ENCODE measurements at places on chromosomes 2 and 18.

DNA sequence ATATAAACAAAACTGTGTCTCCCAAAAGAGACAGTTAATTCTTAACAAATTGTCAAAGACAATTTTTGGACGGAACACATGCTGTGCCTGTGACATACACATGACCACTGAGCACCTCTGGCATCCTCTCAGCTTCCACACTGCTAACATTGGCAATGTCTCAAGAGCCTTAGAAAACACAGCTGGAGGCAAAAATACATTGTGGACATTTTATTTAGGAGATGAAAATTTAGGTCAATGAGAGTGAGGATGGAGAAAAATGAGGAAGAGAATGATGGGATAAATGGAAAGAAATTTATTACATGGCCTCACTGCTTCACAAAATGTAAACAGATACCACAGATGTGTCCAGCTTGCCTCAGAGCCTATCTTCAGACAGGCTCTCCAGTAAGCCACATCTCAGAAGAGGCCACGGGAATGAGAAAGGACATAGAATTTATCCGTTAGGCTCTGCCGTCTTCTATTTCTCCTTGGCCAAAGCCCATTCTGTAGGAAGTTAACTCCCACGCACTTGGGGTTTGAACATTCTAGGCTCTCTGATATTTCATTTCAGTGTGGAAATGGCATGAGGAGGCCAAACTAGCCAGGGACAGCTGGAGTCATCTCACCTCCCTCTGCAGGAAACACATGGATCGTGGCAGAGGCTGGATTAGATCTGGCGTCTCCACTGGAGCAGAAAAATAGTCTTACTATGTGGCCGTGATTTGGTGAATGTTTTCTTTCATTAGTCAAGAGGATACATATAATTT lies 519.4 kb upstream of the DSEL start:
- no peak for DNase-seq

DNA sequence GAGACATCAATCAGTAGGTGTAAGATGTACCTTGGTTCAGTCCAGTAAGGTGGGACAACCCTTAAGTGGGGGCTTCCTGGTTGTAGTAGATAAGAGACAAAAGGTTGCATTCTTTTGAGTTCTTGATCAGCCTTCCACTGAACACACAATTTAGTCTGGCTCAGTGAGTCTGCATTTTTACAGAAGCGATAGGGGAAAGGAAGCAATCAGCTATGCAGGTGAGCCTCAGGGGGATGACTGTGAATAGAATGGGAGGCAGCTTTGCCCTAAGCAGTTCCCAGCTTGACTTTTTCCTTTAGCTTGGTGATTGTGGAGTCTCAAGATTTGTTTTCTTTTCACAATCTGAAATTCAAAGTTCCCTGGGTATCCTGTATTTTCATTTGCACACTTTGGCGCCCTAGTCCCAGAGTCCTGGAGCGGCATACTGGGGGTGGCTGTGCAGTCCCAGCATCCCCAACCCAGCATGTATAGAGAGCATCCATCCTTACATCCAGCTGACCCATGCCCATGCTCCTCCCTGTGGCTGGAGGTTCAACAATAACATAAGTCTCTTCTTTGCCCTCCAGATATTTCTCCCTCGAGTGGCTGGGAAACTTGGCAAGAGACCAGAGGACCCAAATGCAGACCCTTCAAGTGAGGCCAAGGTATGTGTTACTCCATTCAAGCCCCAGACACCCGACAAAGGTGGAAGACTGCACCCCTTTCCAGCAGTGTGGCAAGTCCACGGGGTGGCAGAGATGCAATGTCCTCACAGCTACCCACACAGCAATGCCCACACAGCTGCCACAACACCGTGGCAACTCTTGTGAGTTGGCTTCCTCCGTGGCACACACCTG lies 20.1 kb upstream of the PRLH start:
- no peak for DNase-seq

- DNase-seq = no peak
Measured at GRCh38 chr2:107772353-107772752, 54.3 kb upstream of the RGPD4 start.

DNA sequence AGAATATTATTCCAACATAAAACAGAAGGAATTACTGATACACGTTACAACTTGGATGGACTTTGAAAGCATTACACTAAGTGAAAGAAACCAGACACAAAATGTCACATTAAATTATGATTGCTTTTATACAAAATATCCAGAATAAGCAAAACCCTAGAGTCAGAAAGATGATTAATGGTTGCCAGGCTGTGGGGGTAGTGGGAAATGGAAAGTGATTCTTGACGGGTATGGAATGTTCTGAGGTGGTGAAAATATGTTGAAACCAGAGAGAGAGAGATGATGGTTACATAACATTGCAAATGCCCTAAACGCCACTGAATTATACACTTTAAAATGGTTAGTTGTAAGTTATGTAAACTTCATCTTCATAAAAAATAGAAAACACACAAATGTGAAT lies 1057.2 kb upstream of the TMEFF2 start:
- no peak for DNase-seq

DNA sequence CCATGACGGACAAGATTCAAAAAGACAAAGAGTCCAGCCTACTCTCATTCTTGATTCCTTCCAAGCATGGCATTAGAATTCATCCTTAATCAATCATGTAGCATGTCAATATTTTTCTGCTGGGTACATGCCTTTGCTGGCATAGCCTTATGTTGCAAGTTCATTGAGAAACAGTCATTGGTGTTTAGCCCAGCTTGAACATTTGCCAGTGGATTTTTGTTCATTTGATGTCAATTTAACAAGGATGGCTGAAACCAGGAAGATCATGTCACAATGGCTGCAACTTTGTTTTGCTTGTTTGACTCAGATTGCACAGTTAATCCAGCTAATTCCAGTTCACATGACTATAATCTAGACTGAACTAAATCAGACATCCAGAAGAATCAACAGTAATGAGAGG lies 1132.2 kb downstream of the LRP1B start:
- no peak for DNase-seq

- DNase-seq = no peak
Measured at GRCh38 chr2:219434718-219435525, at the start of gene SPEG. SPEG (plus strand) TSS chr2:219434843; CDS start chr2:219434978, 135 bp downstream.

GRCh38 chr2:5539282-5540165 lies 152.7 kb upstream of the SOX11 start:
- no peak for DNase-seq

DNA sequence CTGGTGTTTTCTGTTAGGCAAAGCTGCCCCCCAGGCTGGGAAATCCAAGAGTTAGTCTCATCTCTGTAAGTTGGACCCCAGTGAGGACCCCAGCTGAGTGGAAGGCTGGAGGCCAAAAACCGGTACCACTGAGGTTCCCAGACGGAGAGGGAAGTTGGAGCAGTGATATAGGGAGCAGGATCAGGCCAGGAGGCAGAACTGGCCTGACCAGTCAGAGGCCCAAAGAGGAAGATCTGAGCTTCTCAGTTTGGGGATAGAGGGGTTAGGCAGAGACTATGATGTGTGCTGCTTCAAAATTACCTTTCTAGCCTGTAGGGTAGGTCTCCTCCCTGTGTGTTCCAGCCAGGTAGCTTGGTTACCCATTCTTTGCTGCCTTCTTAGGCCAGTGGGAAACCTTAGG lies 4.6 kb upstream of the RNF181 start:
- no peak for DNase-seq

DNA sequence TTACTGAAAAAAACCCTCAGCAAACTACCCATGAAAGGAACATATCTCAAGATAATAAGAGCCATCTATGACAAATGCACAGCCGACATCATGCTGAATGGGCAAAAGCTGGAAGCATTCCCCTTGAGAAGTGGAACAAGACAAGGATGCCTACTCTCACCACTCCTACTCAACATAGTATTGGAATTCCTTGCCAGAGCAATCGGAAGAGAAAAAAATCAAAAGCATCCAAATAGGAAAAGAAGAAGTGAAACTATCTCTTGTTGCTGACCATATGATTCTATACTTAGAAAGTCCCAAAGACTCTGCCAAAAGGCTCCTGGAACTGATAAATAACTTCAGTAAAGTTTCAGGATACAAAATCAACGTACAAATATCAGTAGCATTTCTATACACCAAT lies 40.6 kb upstream of the MSTN start:
- no peak for DNase-seq

GRCh38 chr2:133886735-133887675 lies 318.7 kb upstream of the NCKAP5 start:
- DNase-seq = peak; percentile 60

GRCh38 chr2:135121016-135121657 lies 69.0 kb downstream of the RAB3GAP1 start:
- DNase-seq = no peak

DNA sequence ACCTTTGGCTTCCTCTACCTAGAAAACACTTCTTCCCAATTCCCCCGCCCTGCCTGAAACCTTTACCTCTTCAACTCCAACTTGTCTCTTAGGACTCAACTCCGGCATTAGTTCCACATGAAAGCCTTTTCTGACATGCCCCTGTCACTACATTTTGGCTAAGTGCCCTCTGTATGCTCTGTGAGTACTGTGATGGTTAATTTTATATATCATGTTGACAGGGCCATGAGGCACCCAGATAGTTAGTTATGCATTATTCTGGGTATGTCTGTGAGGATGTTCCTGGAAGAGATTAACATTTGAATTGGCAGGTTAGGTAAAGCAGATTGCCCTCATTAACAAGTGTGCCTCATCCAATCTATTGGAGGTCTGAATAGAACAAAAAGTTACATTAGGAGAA lies 75.6 kb upstream of the NCKAP5 start:
- DNase-seq = no peak

DNA sequence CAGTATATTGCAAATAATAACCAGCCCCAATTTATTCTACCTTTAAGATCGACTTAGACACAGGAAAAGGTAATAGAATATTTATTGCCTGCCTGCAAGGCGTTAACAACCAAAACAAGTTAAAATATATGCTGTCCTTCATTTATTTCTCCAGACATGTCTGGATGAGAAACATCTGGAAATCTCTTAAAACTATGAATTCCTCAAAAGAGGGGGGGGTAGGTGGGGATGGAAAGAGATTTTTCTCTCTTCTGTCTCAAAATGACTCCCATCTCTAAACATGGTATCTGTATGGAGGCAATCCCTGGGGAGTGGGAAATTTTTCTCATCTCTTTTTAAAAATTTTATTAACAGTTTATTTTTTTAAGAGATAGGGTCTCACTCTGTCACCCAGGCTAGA lies 113.0 kb downstream of the CDH2 start:
- DNase-seq = no peak

DNA sequence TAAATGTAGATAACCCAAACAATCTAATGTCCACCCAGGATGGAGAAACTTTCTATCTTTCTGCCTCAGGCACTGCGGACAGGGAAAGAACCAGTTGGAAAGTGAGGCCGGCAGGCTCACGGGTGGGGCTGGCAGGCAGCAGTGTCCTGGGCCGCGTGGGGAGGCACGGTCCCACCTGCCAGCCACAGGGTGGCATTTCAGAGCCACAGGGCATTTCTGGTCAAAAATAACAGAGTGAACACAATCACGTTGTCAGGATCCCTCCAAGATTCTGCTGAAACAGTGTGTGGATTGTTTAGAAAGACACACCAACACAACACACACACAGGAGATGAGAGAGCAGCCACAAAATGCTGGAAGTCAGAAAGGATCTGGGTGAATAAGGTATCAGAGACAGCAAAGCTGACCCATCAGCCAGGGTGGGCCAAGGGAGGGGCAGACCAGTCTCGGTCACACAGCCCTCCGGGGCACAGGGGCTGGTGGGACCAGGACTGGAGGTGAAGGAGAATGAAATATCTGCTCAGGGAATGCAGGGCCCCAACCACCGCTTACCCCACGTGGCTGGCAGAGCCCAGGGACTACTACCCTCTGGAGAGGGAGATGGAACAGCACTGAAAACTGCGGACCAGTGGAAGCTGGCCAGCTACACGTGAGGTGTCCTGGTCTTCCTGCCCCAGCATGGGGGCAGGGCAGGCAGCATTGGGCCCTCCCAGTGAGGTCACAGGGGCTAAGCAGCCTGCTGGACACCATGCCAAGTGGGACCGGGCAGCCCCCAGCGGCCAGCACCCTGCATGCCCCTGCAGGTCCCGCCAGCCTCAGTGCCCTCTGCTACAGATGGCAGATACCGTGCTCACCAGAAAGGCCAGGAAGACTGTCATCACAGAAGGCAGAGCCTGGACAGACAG lies 173.9 kb downstream of the HDAC4 start:
- no peak for DNase-seq

DNA sequence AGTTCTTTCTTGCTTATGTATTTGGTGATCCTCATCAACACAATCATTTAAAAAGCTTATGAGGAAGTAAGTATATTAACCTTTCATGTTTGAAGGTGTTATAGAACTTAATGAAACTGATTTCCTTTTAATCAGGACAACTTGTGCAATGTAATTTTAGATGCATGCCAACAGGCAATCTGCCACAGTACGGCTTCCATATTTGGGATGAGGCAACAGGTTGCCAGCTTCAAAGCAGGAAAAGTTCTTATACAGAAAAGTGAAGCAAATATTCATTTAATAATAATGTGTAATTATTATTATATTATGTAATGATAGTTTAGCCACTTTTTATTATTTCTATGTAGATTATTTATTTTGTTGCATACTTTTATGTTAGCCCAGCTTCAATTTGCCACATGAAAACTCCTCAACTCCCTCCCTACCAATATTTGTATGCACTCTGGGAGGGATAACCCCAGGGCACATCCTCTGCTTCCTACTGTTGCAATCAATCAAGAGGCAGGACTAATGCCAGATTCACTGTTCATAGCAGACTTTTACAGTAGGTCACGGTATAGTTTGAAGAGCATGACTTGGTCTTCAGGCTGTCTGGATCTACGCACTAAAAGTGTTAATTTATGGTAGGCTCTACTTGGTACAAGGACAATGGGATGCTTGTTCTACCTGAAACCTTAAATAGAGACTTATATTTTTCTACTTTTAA lies 277.2 kb downstream of the AGPS start:
- DNase-seq = no peak

GRCh38 chr2:203155406-203155805 lies 83.4 kb upstream of the CYP20A1 start:
- DNase-seq = no peak

DNA sequence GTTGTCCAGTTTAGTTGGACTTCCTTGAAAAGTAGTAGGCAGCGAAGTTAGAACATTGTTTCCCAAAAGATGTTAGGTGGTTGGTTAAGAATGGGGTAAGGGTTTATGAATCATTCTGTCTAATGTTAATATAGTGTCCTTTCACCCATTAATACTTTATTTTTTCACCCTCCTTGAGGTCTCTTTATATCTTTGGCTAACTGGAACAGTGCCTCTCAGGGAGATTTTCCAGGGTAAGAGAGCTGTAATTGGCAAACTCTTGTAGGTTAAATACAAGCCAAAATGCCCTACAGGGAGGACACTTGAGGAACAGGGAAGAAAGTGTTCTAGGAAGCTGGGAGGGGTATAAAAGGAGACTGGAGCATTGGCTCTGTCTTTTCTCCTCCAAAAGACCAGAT lies 22.3 kb downstream of the C18orf63 start:
- DNase-seq = no peak

GRCh38 chr2:172278667-172279066 lies 148.7 kb upstream of the ITGA6 start:
- no peak for DNase-seq

- DNase-seq = no peak
Measured at GRCh38 chr2:6951046-6951445, 33.8 kb downstream of the RNF144A start.

DNA sequence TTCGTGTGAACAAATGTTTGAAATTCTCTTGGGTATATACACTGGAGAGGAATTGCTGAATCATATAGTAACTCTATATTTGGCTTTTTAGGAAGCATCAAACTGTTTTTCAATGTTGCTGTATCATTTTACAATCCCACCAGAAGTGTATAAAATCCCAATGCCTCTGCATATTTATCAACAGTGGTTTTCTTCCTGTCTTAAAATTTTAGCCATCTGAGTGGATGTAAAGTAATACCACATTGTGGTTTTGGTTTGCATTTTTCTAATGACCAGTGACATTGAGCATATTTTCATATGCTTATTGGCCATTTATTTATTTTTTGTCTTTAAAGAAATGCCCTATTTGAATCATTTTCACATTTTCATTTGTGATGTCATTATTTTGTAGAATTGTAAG lies 22.8 kb upstream of the LRP1B start:
- no peak for DNase-seq
